IMR-90 (cell line): ENCODE measurements at places on chromosomes 6 and 20. TPM values are rescaled to one million over a fixed set of nuclear protein-coding genes. Genes with fewer than 3 reads are reported as not detected.

DNA sequence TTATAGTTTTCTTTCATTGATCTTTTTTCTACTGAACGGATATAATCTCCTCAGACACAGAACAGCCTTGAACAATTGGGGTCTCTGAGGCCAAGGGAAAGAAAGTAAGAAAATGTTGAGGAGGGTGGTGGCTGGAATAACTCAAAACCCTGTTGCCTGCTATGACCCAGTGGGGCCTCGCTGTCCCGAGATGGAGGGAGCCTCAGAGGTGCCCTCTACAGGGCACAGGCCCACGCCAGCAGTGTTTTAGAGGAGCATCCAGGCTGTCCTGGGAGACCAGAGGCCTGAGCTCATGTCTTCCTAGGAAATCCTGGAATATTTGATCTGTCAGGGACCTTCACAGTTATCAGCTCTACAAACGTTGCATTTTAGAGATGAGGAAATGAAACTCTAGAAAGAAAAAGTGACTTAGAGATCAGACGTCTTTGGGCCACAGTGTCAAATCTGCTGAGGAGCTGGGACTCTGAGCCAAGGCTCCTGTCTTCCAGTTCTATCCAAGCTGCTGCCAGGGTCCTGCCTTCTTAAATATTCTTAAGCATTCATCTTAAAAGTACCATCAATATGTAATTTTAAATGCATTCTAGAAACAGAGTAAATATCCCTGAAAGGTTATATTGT, 26.3 kb downstream of the ALDH5A1 start:
- H3K36me3 ChIP-seq: no peaks in the 10 kb centered on the region
- H3K4me1 ChIP-seq: no peaks in the 10 kb centered on the region
- DNase-seq: peak; percentile 19
- no peak overlapping the region for H3K4me3 ChIP-seq
- no peak overlapping the region for H3K27ac ChIP-seq
- H3K27me3 ChIP-seq: peaks cover 2% of the 10 kb centered on the region; the same call in 1 of the 2 replicates

- H3K36me3 ChIP-seq: no peaks in the 10 kb centered on the region
- peak overlapping the region; percentile 53 for H3K4me3 ChIP-seq
- no peaks in the 10 kb centered on the region for H3K27me3 ChIP-seq
- peaks cover 4% of the 10 kb centered on the region for H3K4me1 ChIP-seq
- peak overlapping the region; percentile 1; the same call in 1 of the 2 replicates for H3K27ac ChIP-seq
Measured at GRCh38 chr6:158868890-158869825, 50.0 kb upstream of the EZR start.

GRCh38 chr6:86856379-86856778, 80.9 kb upstream of the HTR1E start:
- no peak for DNase-seq
- H3K36me3 ChIP-seq: no peaks in the 10 kb centered on the region
- no peaks in the 10 kb centered on the region for H3K4me1 ChIP-seq

Gene ADGRB3
- total RNA-seq: not detected in 2 replicates

Gene CGAS
- 1.6 and 4.2 TPM in 2 replicates for total RNA-seq

- H3K36me3 ChIP-seq: no peaks in the 10 kb centered on the region
- no peaks in the 10 kb centered on the region for H3K27me3 ChIP-seq
- peaks cover 59% of the 10 kb centered on the region for H3K4me1 ChIP-seq
- peak; percentile 100 for DNase-seq
- no peak overlapping the region for H3K4me3 ChIP-seq
Measured at GRCh38 chr20:35305682-35306556, 13.7 kb upstream of the FAM83C start.

Gene C6orf15
- not detected in 2 replicates for total RNA-seq

- DNase-seq: peak; percentile 98
- H3K4me3 ChIP-seq: no peak overlapping the region; the same call in 1 of the 2 replicates
- H3K4me1 ChIP-seq: peaks cover 16% of the 10 kb centered on the region
Measured at GRCh38 chr6:119147101-119148053, 68.9 kb upstream of the FAM184A start.

Gene RFX6
- not detected in 2 replicates for total RNA-seq

GRCh38 chr20:37932919-37933318, 30.0 kb downstream of the VSTM2L start:
- H3K27ac ChIP-seq: no peak overlapping the region
- no peaks in the 10 kb centered on the region for H3K36me3 ChIP-seq
- peaks cover 53% of the 10 kb centered on the region for H3K27me3 ChIP-seq
- no peak for DNase-seq

- H3K4me3 ChIP-seq: no peak overlapping the region
- H3K27me3 ChIP-seq: no peaks in the 10 kb centered on the region
Measured at GRCh38 chr6:160330619-160331018, 17.6 kb upstream of the SLC22A3 start.

DNA sequence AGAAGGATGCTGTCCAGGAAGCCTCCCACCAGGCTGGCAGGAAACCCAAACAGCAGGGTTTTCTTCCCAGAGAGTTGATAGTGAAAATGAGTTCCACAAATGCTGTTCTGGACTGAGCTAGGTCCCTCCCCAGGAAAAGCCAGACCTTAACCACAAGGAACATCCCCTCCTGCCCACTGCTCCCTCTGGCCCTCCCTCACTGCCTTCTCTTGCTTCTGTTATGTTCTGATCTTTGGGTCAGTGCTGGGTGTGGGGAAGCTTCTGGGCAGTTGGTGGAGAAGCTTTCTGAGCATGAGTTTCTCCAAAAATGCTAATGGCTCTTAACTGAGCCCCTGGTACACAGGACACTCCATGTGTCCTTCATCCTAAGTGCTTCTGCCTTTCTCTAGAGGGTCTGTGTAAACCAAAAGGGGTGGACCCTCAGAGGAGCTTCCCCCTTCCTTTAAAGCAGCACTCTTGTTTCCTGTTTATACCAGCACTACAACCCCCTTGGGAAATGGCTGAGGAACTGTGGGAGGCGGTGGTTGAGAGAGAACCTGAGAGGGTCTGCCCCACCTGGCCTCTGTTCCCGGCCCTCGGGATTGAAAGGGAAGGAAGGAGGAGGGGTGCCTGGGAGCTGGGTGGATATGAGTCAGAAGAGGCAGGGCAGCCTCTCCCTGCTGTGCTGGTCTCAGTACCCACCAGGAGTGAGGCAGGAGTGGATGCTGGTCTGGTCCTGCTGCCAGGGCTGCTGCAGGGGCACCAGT, 42.0 kb downstream of the CDS2 start:
- no peaks in the 10 kb centered on the region for H3K27me3 ChIP-seq
- no peak overlapping the region for H3K4me3 ChIP-seq
- H3K27ac ChIP-seq: no peak overlapping the region

Gene SYCP2L
- total RNA-seq: not detected in 2 replicates

Gene TAGAP
- total RNA-seq: not detected in 2 replicates

GRCh38 chr6:2235777-2236495, 9.5 kb downstream of the GMDS start:
- no peak overlapping the region for H3K4me3 ChIP-seq
- H3K27me3 ChIP-seq: no peaks in the 10 kb centered on the region
- peak overlapping the region; percentile 59; the same call in 1 of the 2 replicates for H3K27ac ChIP-seq
- no peaks in the 10 kb centered on the region for H3K36me3 ChIP-seq
- DNase-seq: no peak

Gene C20orf144
- under 0.01 TPM in 2 replicates for total RNA-seq

DNA sequence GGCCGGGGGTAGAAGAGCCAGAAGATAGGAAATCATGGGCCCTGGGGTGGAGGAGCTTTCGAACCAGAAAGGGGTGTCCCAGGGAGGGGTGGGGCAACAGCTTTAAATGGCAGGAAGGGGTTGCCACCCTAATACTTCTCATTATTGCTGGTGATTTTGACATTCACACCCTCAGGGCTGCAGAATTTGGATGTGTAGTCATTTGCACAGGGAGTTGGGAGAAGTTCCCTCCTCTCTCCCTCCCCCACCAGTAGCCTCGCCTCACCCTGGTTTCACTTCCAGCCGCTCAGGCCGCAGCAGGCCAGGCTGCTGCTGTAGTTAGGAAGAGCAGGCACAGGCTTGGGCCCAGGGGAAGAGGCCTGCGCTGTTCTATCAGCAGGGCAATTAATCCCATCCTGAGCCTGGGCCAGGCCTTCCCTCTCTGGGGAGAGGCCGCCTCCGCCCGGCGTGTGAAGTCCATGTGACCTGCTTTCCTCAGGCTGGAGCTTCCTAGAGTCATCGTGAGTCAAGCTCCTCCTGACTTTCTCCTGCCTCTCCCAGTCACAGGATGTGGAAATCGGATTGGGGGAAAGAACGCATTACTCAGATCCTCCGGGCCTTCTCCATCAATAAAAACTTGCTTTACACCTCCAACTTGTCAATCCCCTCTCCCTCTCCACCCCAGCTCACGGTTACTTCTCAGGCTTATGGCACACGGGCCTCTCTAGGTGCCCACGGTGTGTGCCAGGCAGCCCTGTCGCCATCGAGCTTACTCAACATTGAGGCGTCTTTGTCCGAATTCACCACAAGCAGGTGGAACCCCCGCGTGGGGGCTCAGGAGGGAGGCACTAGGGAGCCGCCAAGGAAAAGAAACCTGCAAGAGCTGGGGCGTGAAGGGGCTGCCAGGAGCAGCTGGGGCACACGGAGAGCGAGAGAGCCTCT, 7.8 kb downstream of the ADTRP start:
- no peaks in the 10 kb centered on the region for H3K27me3 ChIP-seq
- peaks cover 36% of the 10 kb centered on the region for H3K4me1 ChIP-seq
- peak overlapping the region; percentile 81 for H3K27ac ChIP-seq
- no peak overlapping the region for H3K4me3 ChIP-seq
- peak; percentile 100 for DNase-seq
- H3K36me3 ChIP-seq: no peaks in the 10 kb centered on the region

GRCh38 chr6:37819177-37819801, at the start of gene ZFAND3:
Gene ZFAND3 (plus strand): TSS chr6:37819727. CDS start chr6:37819946, 219 bp downstream.
- H3K36me3 ChIP-seq: no peaks in the 10 kb centered on the region; the same call in 1 of the 2 replicates
- peak; percentile 96 for DNase-seq
- peak within 1 kb of the TSS; percentile 47 for H3K4me3 ChIP-seq
- no peaks in the 10 kb centered on the region for H3K27me3 ChIP-seq
- H3K4me1 ChIP-seq: peaks cover 9% of the 10 kb centered on the region; the same call in 1 of the 2 replicates
- H3K27ac ChIP-seq: peak within 1 kb of the TSS; percentile 94

Gene GINS1
- total RNA-seq: 6.6 and 12.2 TPM in 2 replicates

Gene DEF6
- 1.9 and 2.5 TPM in 2 replicates for total RNA-seq

GRCh38 chr20:13744352-13744751, 40.4 kb downstream of the ESF1 start:
- H3K4me1 ChIP-seq: no peaks in the 10 kb centered on the region
- DNase-seq: no peak
- peaks cover 8% of the 10 kb centered on the region for H3K36me3 ChIP-seq
- no peak overlapping the region for H3K4me3 ChIP-seq
- H3K27ac ChIP-seq: no peak overlapping the region
- no peaks in the 10 kb centered on the region for H3K27me3 ChIP-seq

Gene EYS
- total RNA-seq: under 0.01 TPM in 2 replicates

- no peaks in the 10 kb centered on the region for H3K27me3 ChIP-seq
- H3K4me3 ChIP-seq: no peak overlapping the region
- peaks cover 26% of the 10 kb centered on the region for H3K36me3 ChIP-seq
- no peak overlapping the region for H3K27ac ChIP-seq
- DNase-seq: no peak
Measured at GRCh38 chr6:16654701-16655100, 106.6 kb downstream of the ATXN1 start.

Gene KIFC1
- 33.9 and 35.3 TPM in 2 replicates for total RNA-seq

GRCh38 chr20:4711511-4711910, 10.2 kb upstream of the PRND start:
- peaks cover 18% of the 10 kb centered on the region for H3K27me3 ChIP-seq
- DNase-seq: no peak
- no peaks in the 10 kb centered on the region for H3K36me3 ChIP-seq
- H3K4me1 ChIP-seq: no peaks in the 10 kb centered on the region
- no peak overlapping the region for H3K27ac ChIP-seq
- no peak overlapping the region for H3K4me3 ChIP-seq

DNA sequence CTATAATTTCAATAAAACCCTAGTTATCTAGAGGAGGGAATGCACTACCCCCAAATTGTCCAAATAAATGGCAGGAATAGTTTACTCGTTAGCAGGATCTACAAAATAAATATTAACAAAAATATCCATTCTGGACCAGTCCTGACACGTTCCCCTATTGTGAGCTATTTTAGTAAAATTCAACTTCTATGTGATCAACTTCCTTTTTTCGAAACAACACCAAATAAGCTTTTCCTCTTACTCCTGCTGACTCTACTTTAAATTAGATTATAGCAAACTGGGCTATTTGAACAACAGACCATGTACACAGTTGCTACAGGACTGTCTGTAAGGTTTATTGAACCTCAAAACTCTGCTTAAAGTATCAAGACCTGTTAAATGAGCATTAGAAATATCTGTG, 154.3 kb downstream of the IPCEF1 start:
- no peak for DNase-seq
- no peaks in the 10 kb centered on the region for H3K27me3 ChIP-seq
- H3K27ac ChIP-seq: no peak overlapping the region
- no peak overlapping the region for H3K4me3 ChIP-seq

DNA sequence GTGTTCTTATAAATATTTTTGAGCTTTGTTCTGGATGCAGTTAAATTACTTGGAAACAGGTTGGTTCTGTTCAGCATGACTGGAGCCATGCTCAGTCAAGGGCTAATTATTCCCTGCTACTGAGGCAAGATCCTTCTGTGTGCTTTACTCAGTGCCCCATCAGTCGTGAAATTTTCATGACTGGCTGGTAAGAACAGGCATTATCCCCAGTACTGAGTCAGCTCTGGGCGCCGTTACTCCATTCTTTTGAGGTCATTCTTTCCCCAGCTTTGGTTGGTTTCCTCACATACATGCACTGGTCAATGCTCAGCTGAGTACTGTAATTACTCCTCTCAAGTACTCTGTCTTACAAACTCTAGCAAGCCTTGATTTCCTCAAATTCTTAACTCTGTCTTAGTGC, 71.3 kb downstream of the CDKAL1 start:
- H3K27me3 ChIP-seq: no peaks in the 10 kb centered on the region
- DNase-seq: peak; percentile 69
- no peak overlapping the region for H3K27ac ChIP-seq
- H3K36me3 ChIP-seq: no peaks in the 10 kb centered on the region

Gene TCP11
- total RNA-seq: 0.36 and 0.56 TPM in 2 replicates

- H3K4me1 ChIP-seq: no peaks in the 10 kb centered on the region
- no peaks in the 10 kb centered on the region for H3K36me3 ChIP-seq
- H3K27ac ChIP-seq: no peak overlapping the region
- DNase-seq: no peak
Measured at GRCh38 chr6:137522831-137523230, 28.6 kb upstream of the OLIG3 start.

GRCh38 chr6:157667211-157668008, 155.6 kb upstream of the SNX9 start:
- no peak overlapping the region for H3K4me3 ChIP-seq
- H3K4me1 ChIP-seq: peaks cover 10% of the 10 kb centered on the region; the same call in 1 of the 2 replicates
- peak; percentile 70 for DNase-seq
- H3K36me3 ChIP-seq: no peaks in the 10 kb centered on the region
- no peak overlapping the region for H3K27ac ChIP-seq

GRCh38 chr6:75830959-75831885, 82.2 kb downstream of the MYO6 start:
- peak; percentile 77 for DNase-seq
- H3K36me3 ChIP-seq: peaks cover 5% of the 10 kb centered on the region; the same call in 1 of the 2 replicates
- H3K4me3 ChIP-seq: no peak overlapping the region
- no peak overlapping the region for H3K27ac ChIP-seq
- H3K4me1 ChIP-seq: peaks cover 4% of the 10 kb centered on the region; the same call in 1 of the 2 replicates
- no peaks in the 10 kb centered on the region for H3K27me3 ChIP-seq

DNA sequence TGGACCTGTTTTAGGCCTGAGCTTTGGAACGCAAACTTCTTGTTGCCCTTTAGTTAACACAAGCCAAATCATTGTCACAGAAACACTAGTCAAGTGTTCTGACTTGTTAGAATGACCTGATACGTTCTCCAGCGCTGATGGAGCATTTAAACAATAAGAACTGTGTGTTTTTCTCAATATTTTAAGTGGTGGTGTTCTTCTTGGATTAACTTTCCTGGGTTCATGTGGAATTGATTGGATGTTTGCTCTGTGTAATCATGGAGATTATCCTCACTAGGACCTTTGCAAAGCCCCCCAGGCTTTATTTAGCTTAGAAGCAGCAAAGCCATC, 1.6 kb downstream of the LRRC1 start:
- no peaks in the 10 kb centered on the region for H3K36me3 ChIP-seq
- H3K27ac ChIP-seq: no peak overlapping the region
- no peak for DNase-seq
- peaks cover 10% of the 10 kb centered on the region for H3K4me1 ChIP-seq
